ENCODE measurements at places on chromosomes 2 and 18.

DNA sequence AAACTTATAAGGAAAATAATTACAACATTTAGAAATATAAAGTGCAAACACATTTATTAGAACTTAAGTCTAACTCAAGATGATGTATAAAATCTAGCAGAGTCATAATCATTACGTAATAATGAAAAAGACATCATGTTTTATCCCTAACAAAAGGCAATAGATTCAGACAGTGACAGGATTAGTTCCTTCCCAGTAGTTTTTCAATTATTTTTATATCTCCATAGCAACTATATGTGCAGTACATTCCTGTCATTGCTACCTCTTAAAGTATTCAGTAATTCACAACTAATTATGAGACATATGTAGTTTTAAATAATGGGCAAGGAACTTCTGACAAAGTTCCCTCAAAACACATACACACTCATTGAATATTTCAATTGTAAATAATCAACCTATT is 687.9 kb downstream of the CCDC85A start:
- peak; percentile 14 for DNase-seq

- no peak for DNase-seq
Measured at GRCh38 chr2:11746807-11747459, 501 bp downstream of the LPIN1 start.

- peak; percentile 10 for DNase-seq
Measured at GRCh38 chr2:84741182-84741822, 139.6 kb downstream of the TRABD2A start.

- DNase-seq, result no peak
Measured at GRCh38 chr18:76847916-76848315, 25.6 kb downstream of the ZNF236 start.

DNA sequence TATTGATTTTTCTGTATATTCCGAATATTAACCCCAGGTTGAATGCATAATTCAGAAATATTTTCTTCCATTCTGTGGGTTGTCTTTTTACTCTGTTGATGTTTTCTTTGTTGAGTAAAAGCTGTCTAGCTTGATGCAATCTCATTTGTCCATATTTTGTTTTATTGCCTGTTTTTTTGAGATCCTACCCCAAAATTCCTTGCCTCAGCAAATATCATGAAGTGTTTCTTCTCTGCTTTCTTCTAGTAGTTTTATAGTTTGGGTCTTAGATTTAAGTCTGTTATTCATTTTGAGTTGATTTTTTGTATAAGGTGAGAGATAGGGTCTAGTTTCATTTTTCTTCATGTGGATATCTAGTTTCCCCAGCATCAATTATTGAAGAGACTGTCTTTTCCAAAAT is 467.9 kb upstream of the GCFC2 start:
- DNase-seq, result no peak

DNA sequence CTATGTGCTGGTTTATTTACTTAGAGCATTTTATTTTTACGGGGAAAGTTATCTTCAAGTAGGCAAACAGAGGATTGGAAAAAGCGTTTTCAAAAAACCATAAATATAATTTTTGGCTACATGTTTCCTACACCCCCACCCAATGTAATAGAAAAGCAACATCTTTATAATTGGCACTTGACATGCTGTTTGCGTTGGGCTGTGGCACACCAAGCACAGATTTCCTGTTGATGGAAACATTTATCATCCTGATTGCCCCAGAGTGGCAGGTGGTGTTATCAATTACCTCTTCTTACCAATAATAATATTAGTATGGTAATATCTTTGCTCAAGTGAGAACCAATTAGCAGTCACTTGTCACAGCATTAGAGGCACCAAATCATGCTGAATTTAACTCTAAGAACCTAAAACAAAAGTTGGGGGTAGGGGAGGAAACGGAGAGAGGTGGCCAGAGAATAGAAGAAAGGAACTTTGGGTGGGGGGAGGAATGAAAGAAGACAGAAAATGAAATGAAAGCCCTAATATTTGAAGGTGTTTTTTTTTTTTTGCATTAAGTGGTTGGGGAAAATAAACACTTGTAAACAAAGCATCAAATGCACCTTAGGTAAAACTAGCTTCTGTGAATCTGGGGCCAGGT is 3.8 kb upstream of the SALL3 start:
- DNase-seq, result no peak

DNA sequence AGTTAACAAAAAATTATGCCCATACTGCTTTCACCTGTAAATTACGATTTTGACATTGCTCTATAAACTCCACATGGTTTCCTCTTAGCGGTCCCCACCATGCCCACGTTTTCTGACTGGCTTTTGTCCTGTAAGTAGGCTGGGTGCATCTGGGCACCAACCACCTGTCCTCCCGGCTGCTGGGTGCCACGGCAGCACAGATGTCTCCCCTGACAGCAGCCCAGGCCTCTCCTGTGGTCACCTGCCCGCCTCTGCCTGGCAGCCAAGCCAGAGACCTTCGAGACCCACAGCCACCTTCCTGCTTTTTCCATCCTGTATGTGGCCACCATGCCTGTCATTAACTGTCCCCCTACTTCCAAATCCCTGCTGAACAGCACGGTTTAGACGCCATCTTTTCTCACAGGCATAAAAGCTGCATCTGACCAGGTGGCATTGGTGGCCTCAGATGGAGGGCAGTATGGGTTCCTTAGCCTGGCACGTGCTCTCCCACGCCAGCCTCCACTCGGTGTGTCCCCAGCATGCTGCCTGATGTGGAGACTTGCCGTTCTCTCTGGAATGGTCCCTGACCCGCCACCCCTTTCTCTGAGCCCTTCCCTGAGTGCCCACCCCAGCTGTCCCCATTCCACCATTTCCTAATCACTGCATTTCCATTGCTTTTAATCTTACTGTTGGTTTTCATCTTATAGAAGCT is 18.9 kb downstream of the SNORC start:
- DNase-seq, result no peak

GRCh38 chr2:134208825-134209224 is 45.0 kb upstream of the MGAT5 start:
- no peak for DNase-seq

DNA sequence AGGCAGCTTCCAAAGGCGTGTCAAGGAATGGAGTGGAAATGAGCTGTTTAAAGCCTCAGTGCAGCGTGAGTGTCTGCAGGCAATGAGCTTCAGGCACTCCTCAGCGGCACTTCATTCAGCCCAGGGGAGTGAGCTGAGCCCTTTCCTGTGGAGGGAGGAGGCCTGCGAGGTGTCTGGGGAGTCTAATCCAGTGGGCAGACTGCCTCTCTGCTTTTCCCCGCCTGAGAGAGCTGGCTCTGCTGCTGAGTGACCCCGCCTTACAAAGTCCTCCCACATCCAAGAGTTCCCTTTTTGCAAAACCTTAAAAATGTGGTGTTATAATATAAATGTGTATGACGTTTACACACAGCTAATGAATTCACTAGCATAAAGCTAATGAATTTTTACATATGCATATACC is 7.0 kb upstream of the LDLRAD4 start:
- DNase-seq, result no peak

DNA sequence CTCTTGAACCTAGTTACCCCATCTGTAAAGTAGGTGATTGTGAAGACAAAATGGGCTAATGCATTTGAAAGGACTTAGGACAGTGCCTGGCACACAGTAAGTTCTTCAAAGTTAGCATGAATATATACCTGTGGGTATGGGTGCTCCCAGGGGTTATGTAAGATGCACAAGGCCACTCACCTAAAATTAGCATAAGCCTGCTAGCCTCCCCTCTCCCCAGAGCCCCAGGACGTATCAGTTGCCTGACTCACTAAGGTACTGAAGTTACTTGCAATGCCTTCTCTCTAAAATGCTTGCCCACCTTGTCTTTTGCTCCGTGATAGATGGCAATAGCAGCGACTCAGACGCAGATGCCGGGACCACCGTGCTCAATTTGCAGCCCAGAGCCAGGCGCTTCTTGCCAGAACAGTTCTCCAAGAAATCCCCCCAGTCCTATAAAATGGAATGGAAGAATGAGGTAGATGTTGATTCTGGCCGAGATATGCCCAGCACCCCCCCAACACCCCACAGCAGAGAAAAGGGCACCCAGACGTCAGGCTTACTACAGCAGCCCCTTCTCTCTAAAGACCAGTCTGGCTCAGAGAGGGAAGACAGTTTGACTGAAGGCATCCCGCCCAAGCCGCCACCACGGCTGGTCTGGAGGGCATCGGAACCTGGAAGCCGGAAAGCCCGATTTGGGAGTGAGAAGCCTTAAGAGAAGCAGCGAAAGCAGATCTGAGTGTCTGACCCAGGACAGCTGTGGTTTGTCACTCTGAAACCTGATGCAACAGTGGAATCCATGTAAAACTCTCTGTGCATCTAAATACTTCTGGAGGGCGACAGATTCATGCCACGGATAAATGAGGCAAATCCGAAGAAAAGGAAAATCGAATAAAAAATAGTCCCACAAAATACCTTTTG is 53.8 kb upstream of the TMEM182 start:
- no peak for DNase-seq

DNA sequence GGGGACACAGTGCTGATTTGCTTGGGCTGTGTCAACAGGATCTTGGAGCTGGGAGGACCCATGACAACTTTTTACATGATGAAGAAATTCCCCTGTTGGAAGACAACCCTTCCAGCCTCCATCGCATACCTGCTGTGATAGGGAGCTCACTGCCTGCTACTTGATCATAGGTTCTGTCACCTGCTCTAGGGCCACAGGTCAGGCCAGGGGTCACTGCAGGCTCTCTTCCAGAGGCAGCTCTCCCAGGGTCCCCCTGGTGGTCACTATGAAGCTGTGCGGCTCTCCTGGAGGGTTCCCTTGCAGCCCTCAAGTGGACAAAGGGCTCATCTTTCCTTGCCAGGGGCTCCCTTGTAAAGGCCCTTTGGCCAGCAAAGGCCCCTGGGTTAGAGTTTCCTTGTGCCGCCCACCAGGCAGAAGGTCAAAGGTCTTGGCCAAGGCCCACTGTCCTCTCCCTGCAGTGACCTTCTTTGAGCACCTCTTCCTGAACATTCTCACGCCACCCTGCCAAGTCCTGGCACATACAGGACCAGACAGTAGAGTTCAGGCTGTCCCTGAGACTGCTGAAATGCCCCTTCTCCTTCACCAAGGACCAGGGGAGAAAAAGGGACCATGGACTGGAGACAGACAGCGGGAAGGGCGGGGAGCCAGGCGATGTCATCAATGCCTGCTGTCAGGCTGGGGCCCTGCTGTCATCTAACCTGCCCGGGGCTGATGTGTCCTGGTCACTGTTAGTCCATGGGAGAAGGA is 345.1 kb downstream of the DYSF start:
- DNase-seq, result no peak

DNA sequence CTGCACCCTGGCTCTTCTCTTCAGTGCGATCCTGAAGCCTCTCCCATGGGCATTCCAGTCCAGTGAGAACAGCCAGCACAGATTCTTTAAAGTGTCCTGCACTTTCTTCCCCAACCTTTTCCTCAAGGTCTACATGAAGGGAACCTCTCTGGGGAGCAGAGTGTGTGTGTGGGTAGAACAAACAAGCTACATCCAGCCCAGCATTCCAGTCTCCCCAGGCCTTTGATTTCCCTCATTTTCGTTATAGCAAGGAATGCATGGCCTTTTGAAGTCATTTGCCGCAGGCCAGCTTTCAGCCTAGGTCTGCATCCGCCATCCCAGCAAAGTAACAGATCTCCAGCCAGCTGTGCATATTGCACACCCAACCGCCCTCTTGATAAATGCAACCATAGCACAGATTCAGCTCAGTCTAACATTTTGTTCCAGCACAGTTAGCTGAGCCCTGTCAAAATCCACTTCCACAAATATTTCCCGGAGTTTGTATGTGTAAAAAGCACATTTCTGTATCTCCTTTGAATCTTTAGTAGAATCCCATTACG is 44.6 kb downstream of the CD8B2 start:
- no peak for DNase-seq

- DNase-seq, result no peak
Measured at GRCh38 chr2:169464882-169465281, 14.4 kb upstream of the BBS5 start.

DNA sequence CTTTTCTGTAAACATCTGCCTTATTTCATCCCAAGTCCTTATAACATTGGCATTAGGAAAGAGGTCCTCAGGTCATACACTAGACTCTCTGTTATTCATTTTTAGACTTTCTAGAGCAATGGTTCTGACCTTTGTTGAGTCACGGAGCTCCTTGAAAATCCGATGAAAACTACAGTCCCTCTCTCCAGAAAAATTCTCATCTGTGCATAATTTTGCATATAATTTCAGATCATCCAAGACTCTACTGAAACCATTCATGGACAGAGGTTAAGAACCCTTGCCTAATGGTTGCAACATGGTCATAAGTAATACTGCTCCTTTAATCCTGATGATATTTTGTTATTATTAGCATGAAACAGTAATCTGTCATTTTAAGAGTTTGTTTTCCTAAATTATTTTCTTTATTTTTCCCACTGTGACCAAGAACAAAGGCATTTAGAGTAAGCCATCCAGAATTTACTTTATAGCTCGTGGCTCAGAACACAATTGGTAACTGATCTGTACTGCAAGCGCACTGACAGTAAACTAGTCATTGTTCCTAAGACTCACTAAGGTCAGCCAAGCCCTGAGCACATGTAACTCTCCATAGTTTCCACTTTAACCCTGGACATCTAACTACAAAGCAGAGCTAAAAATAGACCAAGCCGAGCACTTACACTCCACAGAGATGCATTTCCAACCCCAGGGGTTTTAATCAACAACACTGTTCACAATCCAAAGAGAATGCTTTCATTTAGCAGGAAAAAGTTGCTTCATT is 8.4 kb downstream of the MYOM1 start:
- no peak for DNase-seq

GRCh38 chr2:241752689-241753276 is 18.4 kb downstream of the D2HGDH start:
- no peak for DNase-seq

DNA sequence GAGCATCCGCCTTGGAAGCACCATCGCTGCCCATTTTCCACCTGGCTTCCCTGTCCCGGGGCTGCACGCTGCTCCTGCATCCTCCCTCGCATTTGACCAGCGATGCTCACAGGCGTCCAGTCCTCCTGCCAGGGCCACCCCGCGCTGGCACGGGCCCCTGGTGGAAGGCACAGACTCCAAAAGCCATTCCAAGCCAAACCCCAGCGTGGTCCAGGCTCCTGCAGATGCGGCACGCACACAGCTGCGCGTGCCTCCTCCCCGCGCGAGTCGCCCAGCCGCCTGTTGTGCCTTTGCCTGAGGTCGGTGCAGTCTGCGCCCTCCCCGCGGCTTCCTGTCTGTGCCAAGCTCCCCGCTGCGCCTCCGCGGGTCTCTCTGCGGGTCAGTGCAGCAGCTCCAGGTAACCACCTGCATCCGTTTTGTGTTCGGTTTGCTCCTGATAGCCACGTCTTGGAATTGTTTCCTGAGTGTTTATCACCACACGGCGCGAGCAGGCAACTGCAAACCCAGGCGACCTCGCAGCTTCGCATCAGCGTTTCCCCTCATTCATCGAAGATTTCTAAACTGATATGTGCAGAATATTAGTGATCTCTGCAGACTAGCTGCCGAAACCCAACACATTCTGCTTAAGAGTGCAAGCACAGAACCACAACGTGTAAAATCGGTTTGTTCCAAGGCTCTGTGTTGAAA is 65.2 kb upstream of the SALL3 start:
- no peak for DNase-seq

- no peak for DNase-seq
Measured at GRCh38 chr2:221524158-221524557, 47.9 kb downstream of the EPHA4 start.

- no peak for DNase-seq
Measured at GRCh38 chr2:67283641-67284040, 113.5 kb upstream of the ETAA1 start.

GRCh38 chr2:104444392-104444791 is 409.5 kb upstream of the POU3F3 start:
- peak; percentile 26 for DNase-seq

GRCh38 chr18:49023271-49023937 is 72.6 kb upstream of the SMAD7 start:
- no peak for DNase-seq

- no peak for DNase-seq
Measured at GRCh38 chr2:179207047-179207446, 57.6 kb downstream of the SESTD1 start.

- DNase-seq, result no peak
Measured at GRCh38 chr2:181464966-181465365, 7.8 kb downstream of the ITGA4 start.
